ENCODE measurements at places on chromosomes 6 and 20. TPM values are rescaled to one million over a fixed set of nuclear protein-coding genes. Genes with fewer than 3 reads are reported as not detected.

GRCh38 chr20:1568163-1568490, 10.6 kb upstream of the SIRPD start:
- DNase-seq: no peak
- no peak overlapping the region for H3K27ac ChIP-seq
- no peak overlapping the region for H3K4me3 ChIP-seq
- H3K4me1 ChIP-seq: no peaks in the 10 kb centered on the region
- no peaks in the 10 kb centered on the region for H3K36me3 ChIP-seq

DNA sequence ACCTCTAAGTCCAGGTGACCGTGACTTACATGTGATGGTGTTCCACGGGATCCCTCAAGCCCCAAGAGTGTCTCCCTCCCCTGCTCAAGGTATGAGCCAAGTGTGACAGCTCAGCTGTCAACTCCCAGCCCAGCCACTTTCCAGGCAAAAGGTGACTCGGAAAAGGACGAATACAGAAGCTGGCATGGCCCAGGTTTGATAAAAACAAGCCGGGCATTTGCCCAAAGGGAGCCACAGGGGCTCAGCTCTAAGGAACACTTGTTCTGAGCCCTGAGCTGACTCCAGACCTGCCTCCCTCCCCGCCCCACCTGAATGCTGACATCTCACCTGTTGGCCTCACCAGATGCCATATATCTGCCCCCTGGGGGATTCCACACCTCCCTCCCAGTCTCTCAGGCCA, 43.0 kb upstream of the BPIFA2 start:
- no peak overlapping the region for H3K4me3 ChIP-seq
- H3K27ac ChIP-seq: no peak overlapping the region
- no peak for DNase-seq
- no peaks in the 10 kb centered on the region for H3K36me3 ChIP-seq
- no peaks in the 10 kb centered on the region for H3K4me1 ChIP-seq
- H3K27me3 ChIP-seq: no peaks in the 10 kb centered on the region

COL9A3 gene
- 1.2 TPM for total RNA-seq

SOBP gene
- total RNA-seq: 13.3 TPM

SGK2 gene
- total RNA-seq: 5.4 TPM

- DNase-seq: peak; percentile 94
- H3K27me3 ChIP-seq: no peaks in the 10 kb centered on the region
- H3K4me1 ChIP-seq: peaks cover 62% of the 10 kb centered on the region
- H3K4me3 ChIP-seq: peak overlapping the region; percentile 73
- H3K27ac ChIP-seq: peak overlapping the region; percentile 99
- peaks cover 9% of the 10 kb centered on the region for H3K36me3 ChIP-seq
Measured at GRCh38 chr6:33314515-33314942, 651 bp upstream of the TAPBP start.

DNA sequence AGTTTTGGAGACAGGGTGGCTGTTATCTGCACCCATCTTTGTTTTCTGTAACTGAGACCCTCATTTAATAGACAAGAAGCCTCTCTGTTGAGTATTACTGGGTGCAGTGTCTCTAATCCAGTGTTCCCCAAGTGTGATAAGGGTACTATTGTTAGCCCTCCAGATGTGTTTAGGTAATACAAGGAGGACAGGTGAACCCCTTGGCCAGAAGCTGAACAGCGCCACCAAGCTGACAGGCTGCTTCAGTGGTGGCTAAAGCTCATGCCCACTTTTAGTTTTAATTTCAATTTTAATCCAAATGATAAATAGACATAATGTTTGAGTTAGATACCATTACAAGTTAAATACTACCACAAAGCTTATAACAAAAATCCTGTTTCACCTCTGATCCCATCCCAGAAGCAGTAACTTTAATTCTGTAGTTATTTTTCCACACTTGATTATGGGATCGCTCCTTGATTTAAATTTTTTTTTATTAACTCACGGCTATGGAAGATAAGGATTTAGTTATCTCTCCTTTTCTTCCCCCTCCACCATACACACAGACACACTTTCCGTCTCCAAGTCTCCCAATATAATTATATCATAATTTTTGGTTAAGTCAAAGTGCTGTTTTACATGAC, 8.4 kb upstream of the STK35 start:
- DNase-seq: no peak
- H3K4me1 ChIP-seq: no peaks in the 10 kb centered on the region
- no peak overlapping the region for H3K4me3 ChIP-seq
- H3K27ac ChIP-seq: no peak overlapping the region

DNA sequence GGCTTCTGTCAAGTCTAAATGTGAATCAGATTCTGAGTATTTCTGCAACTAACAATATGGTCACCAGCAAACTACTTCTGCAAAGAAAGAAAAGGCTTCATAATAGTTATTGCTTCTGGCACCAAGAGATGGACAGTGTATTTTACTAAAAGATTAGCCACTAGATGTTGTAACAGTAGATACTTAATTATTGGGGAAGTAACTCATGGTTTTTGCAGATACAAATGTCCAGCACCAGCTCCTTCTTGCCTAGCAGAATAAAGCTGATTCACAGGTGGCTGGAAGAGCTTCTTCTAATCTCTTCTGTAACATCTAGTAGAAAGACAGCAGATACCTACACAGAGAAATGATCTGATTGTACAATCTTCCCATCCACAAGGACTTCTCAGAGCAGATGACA, 21.2 kb downstream of the ATXN1 start:
- peak overlapping the region; percentile 55 for H3K27ac ChIP-seq
- no peak for DNase-seq
- H3K4me3 ChIP-seq: no peak overlapping the region

GRCh38 chr6:166944666-166945256, 11.6 kb downstream of the RNASET2 start:
- peaks cover 2% of the 10 kb centered on the region for H3K4me1 ChIP-seq
- H3K4me3 ChIP-seq: no peak overlapping the region
- H3K36me3 ChIP-seq: peaks cover 14% of the 10 kb centered on the region
- H3K27me3 ChIP-seq: no peaks in the 10 kb centered on the region
- DNase-seq: no peak

DNA sequence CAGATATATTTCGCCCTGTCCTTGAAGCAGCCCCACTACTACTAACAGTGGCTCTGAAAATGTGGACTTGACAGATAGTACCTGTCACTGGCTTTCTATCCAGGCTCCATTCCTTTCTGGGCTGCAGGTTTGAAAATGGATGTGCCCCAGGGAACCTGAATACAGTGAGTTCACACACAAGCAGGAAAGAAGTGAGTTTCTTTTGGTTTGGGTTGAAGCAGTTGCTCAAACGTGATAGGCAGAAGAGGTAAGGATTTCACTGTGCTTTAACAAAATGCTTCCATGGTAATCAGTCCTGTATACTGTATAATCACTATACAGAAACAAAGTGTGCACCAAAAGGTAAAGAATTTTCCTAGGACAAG, 382.9 kb downstream of the PRKN start:
- no peak overlapping the region for H3K4me3 ChIP-seq
- no peaks in the 10 kb centered on the region for H3K27me3 ChIP-seq
- no peak overlapping the region for H3K27ac ChIP-seq

DNA sequence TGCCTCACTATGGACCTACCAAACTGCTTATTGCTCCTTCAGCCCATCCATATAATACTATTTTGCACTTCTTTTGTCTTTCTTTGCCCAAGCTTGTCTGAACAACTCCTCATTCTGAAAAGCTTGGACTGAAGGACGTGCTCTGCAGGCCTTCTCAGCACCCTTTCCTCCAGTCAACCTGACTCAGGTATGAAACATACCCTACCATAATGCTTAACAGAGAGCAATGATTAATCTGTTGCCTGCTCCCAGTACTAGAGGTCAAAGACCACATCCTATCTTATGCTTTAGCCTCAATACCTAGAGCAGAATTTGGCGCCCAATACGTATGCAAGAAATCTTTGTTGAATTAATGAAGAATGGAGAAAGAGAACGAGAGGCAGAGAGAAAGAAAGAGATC, 55.2 kb downstream of the ATXN1 start:
- no peak overlapping the region for H3K4me3 ChIP-seq
- H3K27ac ChIP-seq: no peak overlapping the region
- peaks cover 48% of the 10 kb centered on the region for H3K4me1 ChIP-seq

- DNase-seq: no peak
- H3K27ac ChIP-seq: no peak overlapping the region
- H3K4me3 ChIP-seq: no peak overlapping the region
- H3K27me3 ChIP-seq: no peaks in the 10 kb centered on the region
- H3K4me1 ChIP-seq: no peaks in the 10 kb centered on the region
Measured at GRCh38 chr6:160950507-160950906, 41.1 kb upstream of the MAP3K4 start.

- DNase-seq: peak; percentile 37
- H3K4me1 ChIP-seq: peaks cover 4% of the 10 kb centered on the region
- no peaks in the 10 kb centered on the region for H3K27me3 ChIP-seq
- H3K36me3 ChIP-seq: no peaks in the 10 kb centered on the region
Measured at GRCh38 chr20:37562695-37563480, 35.2 kb upstream of the BLCAP start.

DNA sequence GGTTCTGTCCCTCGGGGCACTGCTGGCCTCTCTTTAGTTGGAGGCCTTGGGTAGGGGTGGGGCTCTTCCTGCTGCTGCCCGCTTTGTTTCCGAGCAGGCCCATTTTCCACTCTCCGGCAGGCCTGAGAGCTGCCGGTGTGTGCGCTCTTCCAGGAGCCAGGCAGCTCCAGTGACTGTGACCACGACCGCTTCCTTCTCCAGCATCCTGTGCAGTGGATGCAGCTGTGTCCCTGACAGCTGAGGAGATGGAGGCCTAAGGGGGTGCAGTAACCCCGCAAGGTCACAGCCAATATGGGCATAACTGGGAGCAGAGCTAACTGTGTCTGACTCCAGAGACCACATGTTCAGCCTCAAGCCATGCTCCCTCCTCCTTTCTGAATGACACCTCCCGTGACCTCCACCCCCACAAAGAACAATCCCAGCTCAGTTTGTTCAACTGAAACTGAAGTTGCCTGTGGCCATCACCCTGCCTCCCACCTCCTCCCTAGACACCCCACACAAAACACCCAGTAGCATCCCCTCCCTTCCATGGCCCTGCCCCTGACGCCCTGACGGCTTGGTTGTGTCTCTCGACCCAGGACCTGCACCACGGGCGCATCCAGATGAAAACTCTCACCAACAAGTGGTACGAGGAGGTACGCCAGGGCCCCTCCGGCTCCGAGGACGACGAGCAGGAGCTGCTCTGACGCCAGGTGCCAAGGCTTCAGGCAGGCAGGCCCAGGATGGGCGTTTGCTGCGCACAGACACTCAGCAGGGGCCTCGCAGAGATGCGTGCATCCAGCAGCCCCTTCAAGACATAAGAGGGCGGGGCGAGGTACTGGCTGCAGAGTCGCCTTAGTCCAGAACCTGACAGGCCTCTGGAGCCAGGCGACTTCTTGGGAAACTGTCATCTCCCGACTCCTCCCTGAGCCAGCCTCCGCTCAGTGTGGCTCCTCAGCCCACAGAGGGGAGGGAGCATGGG, 27.8 kb downstream of the SPATA2 start:
- H3K4me1 ChIP-seq: peaks cover 12% of the 10 kb centered on the region
- H3K27ac ChIP-seq: peak overlapping the region; percentile 3
- DNase-seq: no peak
- no peaks in the 10 kb centered on the region for H3K36me3 ChIP-seq

DNA sequence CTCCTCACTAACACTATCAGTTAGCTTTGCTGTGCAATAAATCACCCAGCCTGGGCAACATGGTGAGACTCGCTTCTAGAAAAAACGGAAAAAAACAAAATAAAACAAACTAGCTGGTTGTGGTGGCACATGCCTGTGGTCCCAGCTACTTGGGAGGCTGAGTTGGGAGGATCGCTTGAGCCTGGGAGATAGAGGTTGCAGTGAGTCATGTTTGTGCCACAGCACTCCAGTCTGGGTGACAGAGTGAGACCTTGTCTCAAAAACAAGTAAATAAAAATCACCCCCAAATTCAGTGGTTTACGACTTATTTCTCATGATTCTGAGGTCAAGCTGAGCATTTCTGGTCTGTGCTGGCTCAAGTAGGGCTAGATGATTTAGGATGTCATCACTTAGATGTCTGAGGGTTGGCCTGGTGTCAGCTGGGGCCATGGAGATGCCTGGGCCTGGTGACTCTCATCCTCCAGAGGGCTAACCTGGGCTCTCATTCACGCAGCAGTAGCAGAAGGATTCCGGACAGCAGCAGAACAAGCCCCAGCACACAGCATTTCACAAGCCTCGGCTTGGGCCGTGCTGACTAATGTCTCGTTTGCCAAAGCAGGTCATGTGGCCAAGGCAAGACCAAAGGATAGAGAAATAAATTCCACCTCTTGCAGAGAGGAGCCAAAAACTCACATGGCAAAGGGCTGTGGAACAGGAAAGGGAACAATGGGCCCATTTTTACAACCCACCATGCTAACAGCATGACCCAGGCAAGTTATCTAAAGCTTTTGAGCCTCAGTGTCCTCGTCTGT, 32.5 kb downstream of the MGME1 start:
- no peak overlapping the region for H3K4me3 ChIP-seq
- peaks cover 2% of the 10 kb centered on the region for H3K4me1 ChIP-seq
- DNase-seq: peak; percentile 98
- no peaks in the 10 kb centered on the region for H3K27me3 ChIP-seq
- no peaks in the 10 kb centered on the region for H3K36me3 ChIP-seq

HDGFL1 gene
- not detected for total RNA-seq

DNA sequence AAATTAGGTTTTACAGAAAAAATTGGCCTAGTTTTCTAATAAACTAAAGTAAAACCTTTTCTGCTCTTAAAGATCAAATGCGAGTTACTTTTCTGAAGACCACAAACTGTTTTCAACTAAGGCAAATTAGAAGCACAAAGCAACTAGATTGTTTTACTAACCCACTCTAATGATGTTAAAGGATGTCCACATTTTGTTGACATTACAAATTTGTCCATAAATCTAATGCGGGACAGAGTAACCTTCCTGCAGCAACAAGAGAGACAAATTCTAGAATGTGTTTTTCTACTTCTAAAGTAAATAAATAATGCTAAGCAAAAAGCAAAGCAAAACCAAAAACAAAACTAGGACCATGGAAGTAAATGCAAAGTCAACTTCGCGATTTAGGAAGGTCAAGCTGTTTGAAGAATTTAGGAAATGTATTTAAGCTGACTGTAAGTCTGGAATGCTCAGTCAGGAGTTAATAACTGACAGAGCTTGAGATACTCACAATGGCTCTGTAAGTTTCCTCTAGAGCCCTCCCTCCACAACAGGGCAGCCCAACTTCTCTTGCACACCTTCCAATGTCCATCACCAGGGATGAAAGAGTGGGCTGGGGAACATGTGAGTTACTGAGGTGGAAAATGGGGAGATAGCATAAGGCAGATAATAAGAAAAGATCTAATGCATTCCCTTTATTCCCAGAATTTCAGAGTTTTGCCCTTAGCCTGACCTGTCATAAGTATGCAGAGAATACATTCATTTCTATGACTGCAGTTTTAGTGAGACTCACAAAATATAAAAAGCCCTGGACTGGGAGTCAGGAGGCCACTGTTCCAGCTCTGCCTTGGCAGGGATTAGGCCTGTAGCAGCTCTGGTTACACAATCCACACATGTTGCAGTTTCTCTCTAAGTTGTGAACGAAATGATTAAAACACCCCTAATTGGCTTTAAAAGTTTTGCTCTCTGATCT, 158.8 kb downstream of the FOXA2 start:
- H3K4me1 ChIP-seq: no peaks in the 10 kb centered on the region
- H3K27ac ChIP-seq: no peak overlapping the region
- H3K4me3 ChIP-seq: no peak overlapping the region
- no peaks in the 10 kb centered on the region for H3K27me3 ChIP-seq

GRCh38 chr6:18823782-18824386, 436.7 kb downstream of the RNF144B start:
- no peaks in the 10 kb centered on the region for H3K36me3 ChIP-seq
- no peak for DNase-seq
- no peak overlapping the region for H3K27ac ChIP-seq
- no peaks in the 10 kb centered on the region for H3K27me3 ChIP-seq
